ENCODE measurements at places on chromosomes 7 and 10.
A peak's percentile ranks its signal among the peaks of the same experiment; 100 is the strongest.

DNA sequence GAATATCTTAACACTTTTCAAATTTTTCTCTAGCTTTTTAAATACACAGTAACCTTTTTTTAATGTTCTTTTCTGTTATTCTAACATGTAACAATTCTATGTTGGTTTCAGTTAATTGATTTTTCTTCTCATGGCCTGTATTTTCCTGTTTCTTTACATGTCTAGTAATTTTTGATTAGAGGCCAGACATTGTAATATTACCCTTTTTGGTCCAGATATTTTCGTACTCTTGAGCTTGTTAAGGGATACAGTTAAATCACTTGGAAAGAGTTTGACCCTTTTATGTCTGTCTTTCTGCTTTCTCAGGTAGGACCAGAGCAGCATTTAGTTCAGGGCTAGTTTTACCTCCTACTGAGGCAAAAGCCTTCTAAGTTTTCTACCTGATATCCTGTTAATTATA is 45.0 kb downstream of the BICC1 start:
- DNase-seq = no peak

- DNase-seq = no peak
Measured at GRCh38 chr10:93259126-93259525, 185.4 kb downstream of the CYP26A1 start.

GRCh38 chr7:23247046-23247602 is 549 bp downstream of the GPNMB start:
- no peak for DNase-seq

- DNase-seq = peak; percentile 80
Measured at GRCh38 chr7:5495581-5496375, 72.1 kb upstream of the TNRC18 start.

DNA sequence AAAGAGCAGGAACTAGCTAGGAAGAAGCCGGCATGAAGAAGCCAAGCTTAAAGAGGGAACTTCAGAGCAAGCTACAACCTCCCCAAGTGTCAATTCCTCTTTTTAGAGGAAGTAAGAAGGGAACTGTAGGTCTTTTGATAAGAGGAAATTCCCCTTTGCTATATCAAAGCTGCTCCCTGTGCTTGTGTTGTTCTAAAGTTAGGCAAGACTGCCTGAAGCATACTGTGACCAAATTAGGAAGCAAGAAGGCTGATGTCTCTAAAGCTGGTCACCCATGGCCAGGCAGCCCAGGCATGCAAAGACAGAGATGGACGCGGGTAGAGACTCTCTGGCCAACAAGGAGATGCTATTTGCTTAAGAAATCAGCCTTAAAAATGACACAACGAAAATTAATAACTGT is 87.9 kb downstream of the RNF216 start:
- DNase-seq = no peak

- DNase-seq = no peak
Measured at GRCh38 chr7:107322015-107322414, 147.8 kb upstream of the GPR22 start.

DNA sequence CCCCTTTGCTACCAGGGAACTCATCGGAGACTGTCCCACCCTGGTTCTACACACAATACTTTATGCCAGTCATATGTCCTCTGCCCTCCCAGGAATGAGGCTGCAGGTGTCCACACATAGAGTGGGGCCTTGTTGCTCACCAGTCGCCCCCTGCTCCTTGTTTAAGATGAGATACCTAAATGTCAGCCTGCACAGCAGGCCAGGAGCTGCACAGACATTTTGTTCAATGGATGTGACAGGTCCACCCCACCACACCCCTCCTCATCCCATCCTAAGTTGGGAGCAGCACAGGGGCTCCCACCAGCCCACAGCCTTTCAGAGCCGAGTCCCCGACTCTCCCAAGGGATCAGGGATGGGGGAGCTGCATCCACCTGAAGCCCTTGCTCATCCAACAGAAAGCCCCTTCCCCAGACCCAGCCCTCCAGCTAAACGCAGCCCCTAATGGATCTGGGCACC is 6.2 kb upstream of the GRID1 start:
- DNase-seq = no peak

DNA sequence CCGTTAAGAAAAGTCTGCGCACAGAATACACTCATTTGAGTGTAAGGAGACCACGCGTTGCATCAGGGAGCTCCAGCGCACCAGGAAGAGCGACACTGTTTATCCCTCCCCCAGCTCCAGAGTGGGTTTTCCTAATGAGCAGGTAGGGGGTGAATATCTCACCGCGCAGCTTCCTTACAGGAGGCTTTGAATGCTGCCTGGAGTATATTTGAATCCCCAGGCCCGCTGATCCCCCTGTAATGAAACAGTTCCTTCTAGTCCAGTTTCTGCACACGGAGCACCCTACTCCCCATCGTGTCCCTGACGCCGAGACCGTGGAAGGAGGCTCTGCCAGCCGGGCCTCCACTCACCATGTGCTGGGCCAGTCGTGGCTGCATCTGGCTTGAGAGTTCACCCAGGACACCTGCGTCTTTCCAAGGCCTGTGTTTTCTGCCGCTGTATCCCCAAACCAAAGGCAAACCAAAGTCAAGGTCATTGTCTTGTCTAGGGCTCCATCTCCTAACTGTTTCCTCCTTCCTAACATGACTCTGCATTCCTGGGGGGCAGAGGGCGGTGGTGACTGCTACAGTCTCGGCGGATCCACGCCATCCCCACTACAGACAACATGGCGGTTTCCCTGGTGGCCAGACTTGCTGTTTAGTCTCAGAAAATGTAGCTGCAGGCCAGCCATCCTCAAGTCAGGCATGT is 167.8 kb downstream of the USP6NL start:
- no peak for DNase-seq

GRCh38 chr7:149261316-149261828 is 624 bp upstream of the ZNF783 start:
- peak; percentile 14 for DNase-seq

DNA sequence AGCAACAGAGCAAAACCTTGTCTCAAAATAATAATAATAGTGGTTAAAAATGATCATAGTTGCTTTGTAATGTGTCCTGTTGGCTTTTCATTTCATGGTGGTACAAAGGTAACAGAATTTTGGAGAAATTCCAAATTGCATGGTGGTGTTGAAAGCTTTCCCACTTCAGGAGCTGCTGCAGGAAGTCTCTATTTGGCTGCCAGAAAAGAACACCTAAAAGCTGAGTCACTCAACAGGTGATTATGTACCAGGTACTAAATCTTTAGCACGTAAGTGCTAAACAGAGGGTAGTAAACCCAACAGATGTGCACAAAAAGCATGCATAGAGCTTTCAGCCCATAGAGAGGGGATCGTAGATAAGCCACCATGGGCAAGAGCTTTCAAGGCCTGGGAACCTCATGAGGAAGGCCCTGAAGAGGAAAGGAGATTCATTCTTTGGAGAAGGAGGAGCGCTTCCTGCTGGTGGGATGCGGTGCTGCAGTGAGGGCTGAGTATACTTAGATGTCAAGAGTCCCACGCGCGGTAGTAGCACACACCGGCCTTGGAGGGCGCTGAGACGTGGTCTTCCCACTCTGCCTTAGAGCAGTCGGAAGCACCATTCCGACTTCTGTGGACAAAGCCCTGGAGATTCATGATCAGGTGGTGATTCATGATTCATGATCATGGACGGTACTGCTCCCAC is 118.7 kb downstream of the RALA start:
- no peak for DNase-seq

DNA sequence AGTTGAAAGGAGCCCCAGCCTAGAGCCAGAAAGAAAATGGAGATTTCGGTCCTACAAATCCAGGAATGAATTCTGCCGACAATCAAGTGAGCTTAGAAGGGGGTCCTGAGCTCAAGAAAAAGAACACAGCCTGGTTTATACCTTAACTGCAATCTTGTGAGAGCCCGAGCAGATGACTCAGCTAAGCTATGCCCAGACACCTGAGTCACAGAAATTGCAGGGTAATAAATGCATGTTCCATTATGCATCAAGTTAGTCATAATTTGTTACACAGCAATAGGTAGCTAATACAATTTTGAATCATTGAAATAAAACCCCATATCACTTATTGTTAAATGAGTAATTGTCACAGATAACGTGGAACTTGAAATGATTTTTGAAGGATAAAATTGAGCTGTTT is 111.8 kb upstream of the FOXP2 start:
- no peak for DNase-seq

DNA sequence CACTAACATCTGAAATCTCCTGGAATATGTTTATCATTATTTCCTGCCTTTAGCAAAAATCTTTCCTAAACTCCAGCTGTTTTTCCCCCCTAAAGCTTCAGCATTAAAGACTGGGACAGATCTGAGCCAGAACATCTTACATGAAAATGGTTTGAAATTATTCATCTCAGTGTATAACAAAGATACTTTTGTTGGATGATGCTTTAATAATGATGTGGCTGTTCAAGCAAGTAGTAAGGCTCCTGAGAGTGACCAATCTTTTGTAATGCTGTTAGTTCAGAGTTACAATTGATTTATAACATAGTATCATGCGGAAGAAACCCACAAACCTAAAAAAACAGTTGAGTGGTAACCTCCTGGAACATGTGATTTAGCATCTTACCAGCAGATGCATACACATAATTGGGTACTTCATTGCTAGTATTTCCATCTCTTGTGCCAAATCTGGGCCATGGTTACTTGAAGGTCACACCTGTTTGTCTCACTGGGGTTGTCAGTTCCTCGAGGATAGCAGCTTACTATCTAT is 1.5 kb downstream of the BZW2 start:
- DNase-seq = peak; percentile 32

GRCh38 chr7:51827631-51828030 is 511.0 kb upstream of the COBL start:
- DNase-seq = no peak

GRCh38 chr7:25664593-25664992 is 436.3 kb upstream of the NPVF start:
- DNase-seq = no peak

DNA sequence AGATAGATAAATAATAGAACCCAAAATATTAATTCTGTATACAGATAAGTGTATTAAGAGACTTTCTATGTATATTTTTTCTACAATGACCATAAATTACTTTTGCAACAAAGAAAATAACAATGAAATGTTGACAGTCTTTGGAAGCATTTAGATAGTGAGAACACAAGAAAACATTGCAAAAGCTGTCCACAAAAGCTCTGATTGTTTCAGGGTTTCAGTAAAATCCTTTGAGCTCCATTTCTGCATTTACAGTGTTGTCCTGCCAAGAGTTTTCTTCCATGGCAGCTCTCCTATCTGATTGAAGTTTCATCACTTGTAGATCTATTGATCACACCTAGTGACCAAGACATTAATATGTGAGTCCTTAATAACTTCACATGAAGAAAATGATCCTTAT is 321.8 kb downstream of the GPR37 start:
- no peak for DNase-seq

DNA sequence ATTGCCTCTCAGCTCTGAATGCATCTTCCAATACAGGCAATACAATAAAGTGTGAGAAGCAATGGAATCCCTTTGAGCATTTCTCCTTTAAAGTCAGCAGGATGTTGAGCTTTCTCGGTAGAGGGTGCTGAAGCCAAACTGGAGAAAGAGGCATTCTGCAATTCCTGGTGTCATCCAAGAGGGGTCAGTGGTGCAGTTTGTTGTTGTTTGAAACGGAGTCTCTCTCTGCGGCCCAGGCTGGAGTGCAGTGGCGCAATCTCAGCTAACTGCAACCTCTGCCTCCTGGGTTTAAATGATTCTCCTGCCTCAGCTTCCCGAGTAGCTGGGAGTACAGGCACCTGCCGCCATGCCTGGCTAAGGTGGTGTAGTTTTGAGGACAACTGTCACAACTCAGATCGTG is 486.5 kb downstream of the CALN1 start:
- no peak for DNase-seq

DNA sequence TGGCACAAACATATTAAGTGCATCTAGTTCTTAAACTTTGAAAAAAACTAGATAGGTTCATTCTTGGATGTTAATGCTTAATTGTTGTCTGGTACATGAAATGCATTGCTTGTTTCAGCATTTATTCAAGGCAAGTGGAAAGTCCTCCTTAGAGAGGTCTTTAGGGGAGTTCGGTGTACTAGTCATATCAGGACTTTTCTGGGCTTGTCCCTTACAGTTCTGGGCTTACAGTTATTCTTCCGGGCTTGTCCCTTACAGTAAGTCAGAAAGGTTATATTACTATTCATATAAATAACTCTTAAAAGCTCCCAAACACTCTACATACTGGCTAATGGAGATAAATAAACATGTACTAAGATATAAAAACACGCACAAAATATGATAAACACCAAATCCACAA is 61.6 kb upstream of the MRLN start:
- DNase-seq = no peak

GRCh38 chr7:3559278-3559677 is 258.2 kb downstream of the SDK1 start:
- DNase-seq = no peak

- no peak for DNase-seq
Measured at GRCh38 chr10:35412003-35412723, 75.9 kb downstream of the CCNY start.

GRCh38 chr10:72503241-72503640 is 122.6 kb downstream of the MICU1 start:
- no peak for DNase-seq

DNA sequence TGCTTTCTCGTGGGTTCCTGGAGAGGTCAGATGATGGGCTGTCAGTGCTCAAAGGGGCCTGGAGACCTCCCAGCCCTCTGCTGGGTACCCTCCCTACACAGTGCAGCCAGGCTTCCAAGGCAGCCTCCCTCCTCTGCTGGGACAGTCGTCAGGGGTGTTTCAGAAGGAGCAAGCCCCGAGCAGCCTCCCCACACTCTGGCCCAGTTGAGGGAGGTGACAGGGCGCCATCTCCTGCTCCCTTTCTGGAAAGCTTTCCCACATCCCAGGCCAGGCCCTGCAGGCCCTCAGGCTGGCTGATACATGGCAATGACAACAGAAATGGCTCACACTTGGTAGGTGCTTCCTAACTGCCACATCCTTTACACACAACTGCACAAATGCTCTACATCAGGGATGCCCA is 32.1 kb downstream of the KCNMA1 start:
- DNase-seq = no peak

- DNase-seq = no peak
Measured at GRCh38 chr10:132110713-132111112, 45.0 kb downstream of the JAKMIP3 start.

- DNase-seq = no peak
Measured at GRCh38 chr10:490891-491571, 198.4 kb downstream of the DIP2C start.

DNA sequence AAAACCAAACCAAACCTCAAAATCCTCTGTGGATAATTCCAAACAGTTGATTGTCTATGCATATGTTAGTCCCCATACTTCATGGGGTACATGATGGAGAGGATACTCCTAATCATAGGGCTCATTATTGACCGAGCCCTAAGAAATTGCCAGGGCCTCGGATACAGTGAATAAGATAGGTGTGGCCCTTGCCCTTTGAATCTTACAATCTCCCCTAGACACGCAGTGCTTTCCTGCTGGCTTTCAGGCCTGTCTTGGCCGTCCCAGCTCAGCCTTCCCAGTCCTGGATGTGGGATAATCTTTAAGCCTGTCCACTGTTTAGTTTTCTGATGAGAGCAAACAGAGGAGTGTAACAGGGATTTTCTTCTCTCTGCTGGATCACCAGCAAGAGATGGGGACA is 161.8 kb downstream of the TMEM178B start:
- no peak for DNase-seq

Measured in NCI-H2171 treated with DMSO at 0.1 percent for 48 hours (cell line).